ENCODE measurements at places on chromosomes 7 and 10.

GRCh38 chr10:97022616-97023015 is 163.1 kb downstream of the SLIT1 start:
- no peak for DNase-seq

DNA sequence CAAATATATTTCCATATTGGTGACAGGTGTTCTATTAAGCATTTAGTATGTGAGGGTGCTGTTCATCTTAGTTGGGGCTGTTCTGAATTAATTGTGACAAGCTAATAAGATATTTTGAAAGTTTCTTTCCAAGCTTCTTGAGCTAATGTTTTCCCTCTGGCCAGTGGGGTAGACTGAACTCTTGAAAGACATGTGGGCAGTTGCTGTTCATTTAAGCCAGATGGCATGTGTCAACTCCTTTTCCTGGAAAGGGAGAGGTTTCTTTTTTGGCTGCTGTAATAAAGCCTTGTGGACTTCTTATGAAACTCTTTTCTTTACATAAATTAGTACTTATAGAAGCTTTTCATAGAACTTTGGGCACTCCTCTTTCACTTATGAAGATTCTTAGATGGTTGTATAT is 21.7 kb downstream of the RAB18 start:
- DNase-seq = no peak

GRCh38 chr10:120051671-120052070 is 159.1 kb downstream of the SEC23IP start:
- DNase-seq = no peak

DNA sequence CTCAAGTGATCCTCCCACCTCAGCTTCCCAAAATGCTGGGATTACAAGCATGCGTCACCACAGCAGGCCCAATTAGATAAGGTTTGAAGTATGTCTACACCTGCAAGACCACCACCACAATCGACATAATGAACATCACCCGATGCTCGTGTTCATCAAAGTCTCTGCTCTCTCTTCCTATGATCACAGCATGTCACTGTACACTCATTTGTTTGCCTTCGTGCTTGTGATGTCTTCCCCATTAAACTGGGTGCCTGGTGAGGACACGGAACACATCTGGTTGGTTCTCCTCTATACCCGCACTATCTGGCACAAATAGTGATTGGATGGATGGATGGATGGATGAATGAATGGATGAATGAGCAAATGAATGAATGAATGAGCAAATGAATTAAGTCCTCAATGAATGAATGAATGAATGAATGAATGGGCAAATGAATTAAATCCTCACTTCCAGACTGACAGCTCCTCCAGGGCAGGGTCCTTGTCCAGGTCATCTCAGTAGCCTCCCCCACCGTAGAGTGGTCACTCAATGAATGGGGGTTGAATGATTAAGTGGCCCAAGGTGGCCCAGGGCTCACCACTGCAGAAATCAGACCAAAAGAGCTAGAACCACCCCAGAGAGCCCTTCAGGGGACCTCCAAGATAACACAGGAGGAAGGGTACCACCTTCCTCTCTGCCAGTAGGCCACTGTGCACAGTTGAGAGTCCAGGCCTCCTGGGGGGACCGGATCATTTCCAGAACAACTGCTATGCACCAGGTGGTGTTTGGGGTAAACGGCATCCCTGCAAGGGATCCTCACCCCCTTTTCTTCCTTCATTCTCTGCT is 101.9 kb upstream of the TNRC18 start:
- no peak for DNase-seq

- DNase-seq = no peak
Measured at GRCh38 chr10:102595897-102596296, 48.4 kb upstream of the TRIM8 start.

DNA sequence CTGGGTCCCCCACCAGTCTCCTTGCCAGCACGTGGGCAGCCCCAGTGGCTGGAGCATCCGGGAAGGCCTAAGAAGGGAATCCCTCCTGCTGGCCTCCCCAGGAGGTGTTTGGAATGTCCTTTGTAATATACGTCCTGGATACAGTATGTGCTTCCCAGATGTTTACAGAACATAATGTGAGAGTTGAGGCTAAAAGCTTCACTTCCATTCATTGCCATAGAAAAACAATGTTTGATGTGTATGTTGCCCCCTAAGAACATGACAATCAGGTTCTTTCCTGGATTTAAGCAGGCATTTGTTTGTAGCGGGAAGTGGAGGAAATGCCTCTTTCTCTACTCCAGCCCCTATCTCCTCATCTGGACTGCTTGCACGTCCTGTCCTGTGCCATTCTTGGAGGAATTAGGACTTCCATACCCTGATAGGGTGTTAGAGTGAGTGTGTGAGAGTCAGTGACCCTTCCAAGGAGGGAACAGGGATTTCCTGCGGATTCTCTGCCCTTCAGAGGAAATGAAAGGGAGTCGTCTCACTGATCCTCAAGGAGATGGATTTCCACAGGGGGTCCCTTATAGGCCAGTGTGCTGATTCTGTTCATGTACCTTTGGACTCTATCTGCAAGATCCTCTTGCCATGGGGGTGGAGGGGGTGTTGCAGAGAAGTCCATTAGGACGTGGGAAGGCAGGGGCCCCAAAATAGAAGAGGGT is 1.2 kb downstream of the IGFBP1 start:
- DNase-seq = no peak

DNA sequence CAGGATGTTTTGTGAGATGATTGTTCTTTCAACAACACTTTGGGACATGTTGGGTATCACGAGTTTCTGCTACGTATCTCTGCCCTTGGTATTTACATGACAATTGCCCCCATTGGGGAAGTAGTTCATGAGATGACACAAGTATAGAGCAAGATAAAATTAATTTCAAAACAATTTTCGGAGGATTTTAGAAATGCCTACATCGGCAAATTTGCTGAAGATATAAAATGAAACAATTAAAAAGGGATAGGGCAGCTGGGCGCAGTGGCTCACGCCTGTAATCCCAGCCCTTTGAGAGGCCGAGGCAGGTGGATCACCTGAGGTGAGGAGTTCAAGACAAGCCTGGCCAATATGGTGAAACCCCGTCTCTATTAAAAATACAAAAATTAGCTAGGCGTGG is 371.7 kb downstream of the INHBA start:
- DNase-seq = no peak

DNA sequence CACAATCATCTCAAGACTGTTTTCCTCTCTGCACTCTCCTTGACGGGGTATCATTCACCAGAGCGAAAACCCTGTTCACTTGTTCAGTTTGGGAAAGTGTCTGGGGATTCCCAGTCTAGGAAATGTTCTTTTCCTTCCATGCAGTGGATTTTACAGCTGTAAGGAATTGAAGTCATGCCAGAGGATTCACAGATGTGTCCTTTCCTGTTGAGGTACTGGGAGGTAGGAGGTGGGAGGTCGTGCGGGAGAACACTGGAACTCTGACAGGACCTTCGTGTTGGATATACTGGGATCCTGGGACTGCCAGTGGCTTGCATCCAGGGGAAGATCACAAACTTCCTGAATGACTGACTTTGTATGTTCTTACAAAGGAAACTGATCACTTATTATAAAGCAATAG is 185.5 kb downstream of the BMPER start:
- DNase-seq = no peak

GRCh38 chr10:29839826-29840515 is 205.2 kb upstream of the SVIL start:
- DNase-seq = no peak

GRCh38 chr10:130257897-130258296 is 121.7 kb downstream of the GLRX3 start:
- no peak for DNase-seq

- DNase-seq = no peak
Measured at GRCh38 chr7:50712252-50713122, 70.2 kb downstream of the GRB10 start.

GRCh38 chr10:32400961-32401360 is 45.0 kb upstream of the CCDC7 start:
- no peak for DNase-seq

DNA sequence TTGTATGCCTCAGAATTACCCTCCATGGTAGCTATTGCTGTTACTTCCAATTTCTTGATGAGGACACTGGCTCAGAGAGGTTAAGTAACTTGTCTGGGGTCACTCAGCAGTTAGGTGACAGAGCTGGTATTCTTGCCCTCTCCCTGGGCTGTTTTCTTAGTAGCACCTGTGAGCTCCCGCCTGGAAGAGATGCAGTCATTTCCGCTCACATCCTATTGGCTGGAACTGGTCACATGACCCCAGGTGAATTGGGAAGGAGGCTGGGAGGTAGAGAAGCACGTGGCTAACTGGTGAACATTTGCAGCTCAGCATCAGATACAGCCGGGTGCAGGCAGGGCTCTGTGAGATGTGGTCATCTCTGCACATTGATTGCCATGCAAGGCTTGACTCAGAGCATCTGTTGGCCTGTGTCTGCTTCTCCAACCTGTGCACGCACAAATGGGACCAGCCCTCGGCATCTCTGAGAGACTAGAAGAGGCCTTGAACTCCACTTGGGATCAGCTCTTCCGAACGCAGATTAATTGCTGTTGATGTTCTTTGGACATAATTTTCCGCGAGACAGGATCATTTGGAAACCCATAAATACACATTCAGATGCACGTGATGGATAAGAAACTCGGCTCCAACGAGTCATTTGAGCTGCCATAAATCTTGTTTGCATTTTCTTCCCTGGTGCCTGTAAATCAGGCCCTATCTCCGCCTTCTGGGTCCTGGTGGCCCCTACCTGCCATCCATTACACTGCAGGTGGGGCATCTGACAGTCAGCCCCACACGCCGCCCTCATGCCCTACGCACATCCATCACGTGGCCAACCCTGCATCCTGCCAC is 42.8 kb downstream of the MYL10 start:
- no peak for DNase-seq

GRCh38 chr10:4981722-4982471 is 18.7 kb downstream of the AKR1C1 start:
- peak; percentile 18 for DNase-seq

DNA sequence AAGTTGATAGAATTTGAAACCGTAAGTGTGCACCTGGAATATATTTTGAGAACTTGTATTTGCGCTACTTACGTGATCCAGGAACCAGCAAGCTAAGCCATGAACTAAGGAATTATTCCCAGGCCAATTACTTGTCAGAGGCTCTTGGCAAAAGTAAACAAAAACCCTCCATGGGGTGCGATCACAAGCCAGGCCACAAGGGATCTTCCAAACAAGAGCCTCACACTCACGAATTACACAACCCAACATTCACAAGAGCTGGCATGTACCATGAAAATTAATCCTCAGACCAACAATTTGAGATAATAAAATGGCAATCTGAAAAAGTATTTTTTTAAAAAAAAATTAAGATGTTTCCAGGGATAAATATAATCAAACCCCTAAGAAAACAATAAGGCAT is 467.0 kb upstream of the AKR1E2 start:
- no peak for DNase-seq

- no peak for DNase-seq
Measured at GRCh38 chr10:77500754-77501151, 136.9 kb downstream of the KCNMA1 start.

DNA sequence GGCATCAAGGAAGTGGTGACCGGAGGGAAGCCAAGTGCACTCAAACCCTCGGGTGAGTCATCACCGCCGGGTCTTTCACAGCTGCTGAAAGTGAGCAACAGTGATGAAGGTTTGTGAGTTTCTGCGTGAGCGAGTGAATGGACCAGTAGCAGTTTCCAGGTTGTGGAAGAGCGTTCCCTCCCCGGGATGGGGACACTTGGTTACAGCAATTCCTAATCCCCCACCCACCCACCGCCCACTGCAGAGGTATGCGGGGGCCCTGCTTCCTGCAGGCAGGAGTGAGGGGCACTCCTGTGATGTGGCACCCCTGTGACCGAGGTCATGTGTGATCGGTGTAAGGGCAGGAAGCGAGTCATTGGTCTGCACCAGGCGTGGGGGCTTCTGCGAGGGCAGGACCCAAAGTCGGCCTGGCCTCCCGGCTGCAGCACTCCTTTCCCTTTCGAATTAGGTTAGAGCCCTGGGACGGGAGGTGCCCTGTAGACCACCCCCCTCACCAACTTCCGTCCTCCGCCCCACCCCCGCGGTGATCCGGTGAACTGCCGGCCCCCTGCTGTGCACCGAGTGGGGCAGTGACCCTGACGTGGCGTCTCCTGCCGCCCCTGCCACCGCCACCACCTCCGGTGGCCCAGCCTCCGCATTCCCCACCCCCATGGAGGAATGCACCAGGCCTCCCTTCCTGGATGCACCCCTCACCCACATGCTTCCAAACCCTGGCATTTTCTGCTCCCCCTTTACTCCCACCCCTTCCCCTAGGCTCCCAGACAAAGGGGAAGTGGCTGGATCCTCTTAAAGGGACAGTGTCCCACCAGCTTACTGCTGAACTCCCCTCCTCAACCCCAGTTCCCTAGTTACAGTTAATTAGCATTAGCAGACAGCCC is 10.9 kb downstream of the LIMK1 start:
- peak; percentile 94 for DNase-seq

DNA sequence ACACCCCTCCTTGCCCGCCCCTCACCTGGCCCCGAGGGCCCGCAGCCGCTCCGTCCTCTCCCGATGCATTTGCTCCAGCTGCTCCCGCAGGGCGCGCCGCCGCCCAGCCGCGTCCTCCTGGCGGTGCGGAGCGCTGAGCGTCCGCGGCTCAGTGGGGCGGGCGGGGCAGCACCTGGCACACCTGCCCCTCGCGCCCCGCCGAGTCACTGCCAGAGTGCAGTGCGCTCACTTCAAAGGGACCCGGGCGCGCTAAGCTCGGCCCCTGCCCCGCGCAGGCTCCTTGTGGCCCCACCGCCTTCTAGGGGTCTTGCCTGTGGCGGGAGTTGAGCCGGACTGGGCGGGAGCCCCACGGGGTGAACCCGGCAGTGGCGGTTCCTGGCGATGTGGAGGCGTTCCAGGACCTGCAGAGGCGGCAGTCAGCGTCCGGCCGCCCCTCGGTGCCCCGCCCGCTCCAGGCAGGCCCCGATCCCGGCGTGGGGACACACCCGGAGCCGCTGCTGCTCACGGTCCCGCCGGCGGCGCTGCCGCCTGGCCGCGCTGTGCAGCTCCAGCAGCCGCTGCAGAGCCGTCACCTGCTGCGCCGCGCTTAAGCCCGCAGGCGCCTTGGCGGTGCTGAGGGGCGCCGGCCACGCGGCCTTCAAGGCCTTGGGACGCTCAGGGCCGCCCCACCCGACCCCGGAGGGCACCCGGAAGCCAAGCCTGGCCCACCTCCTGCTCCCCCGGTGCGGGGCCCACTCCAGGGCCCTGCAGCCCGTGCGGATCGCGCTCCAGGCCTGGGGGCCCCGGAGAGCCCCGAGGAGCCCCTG is 6.7 kb downstream of the ATP6V1F start:
- no peak for DNase-seq

- no peak for DNase-seq
Measured at GRCh38 chr7:81887098-81888090, 117.5 kb upstream of the HGF start.

- no peak for DNase-seq
Measured at GRCh38 chr10:50972591-50972990, 87.2 kb upstream of the A1CF start.

GRCh38 chr7:65444205-65444842 is 70.7 kb downstream of the ZNF92 start:
- no peak for DNase-seq
